ENCODE measurements at places on chromosomes 6 and 20.

GRCh38 chr6:12504325-12504966 lies 212.1 kb upstream of the PHACTR1 start:
- peak; percentile 42 for DNase-seq

DNA sequence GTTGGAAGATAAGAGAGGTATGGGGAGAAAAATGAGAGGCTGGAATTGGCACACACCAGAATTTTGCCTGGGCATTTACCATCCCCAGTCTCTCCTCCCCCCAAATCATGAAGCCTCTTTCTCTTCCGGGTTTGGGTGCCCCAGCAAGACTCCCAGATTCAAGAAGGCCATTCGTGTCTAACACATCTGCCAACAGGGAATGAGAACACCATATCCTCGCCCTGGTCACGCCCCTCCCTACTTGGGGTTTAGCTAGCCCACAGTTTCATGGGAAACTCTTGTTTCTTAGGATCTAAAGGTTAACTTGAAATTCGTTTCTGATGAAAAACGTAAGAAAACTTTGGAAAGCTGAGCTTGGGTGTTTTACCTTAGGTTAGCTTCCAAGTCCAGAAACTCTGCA lies 105.5 kb upstream of the TMEM170B start:
- DNase-seq, result no peak

GRCh38 chr20:62377615-62378178 lies 9.2 kb upstream of the RPS21 start:
- DNase-seq, result no peak

DNA sequence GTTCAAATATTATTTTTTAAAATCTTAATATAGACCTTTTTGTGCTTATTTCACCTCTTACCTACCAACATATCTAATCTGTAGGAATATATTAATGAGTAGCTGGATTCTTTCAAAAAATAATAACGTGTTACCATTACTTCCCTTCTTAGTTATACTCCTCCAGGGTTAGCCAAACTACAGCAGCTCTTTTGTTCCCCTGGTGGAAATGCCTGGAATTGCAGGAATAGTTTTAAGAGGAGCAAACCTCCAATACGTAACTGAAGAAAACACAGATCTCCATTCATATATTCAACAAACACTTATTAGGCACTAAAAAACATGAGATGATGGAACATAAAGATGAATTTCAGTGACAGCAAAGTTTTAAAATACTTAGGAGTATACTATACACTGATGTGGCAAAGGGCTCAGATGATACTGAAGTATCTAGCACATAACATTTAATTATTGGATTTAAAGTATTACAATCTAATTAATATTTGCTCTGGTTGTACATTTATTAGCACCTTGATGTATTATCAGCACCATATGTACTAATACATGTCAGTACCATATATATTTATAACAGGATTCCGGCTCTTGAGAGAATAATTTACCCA lies 78.3 kb downstream of the TBX18 start:
- peak; percentile 54 for DNase-seq

DNA sequence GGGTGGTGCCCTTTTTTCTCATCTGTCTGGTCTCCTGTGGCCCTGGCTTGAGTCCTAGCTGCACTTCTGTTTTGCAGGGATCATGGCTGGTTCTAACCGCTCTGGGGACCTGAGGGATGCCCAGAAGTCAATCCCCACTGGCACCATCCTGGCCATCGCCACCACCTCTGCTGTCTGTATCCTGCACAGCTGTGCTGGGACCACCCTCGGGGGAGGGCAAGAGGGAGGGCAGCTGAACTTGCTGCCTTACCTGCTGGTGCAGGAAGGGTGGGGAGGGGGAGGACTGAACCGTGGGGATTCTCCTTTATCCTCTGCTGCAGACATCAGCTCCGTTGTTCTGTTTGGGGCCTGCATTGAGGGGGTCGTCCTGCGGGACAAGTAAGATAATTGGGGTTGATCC lies 14.5 kb downstream of the SLC12A5 start:
- no peak for DNase-seq

- DNase-seq, result peak; percentile 53
Observed at GRCh38 chr6:45698046-45698445, 317.6 kb downstream of the CLIC5 start.

DNA sequence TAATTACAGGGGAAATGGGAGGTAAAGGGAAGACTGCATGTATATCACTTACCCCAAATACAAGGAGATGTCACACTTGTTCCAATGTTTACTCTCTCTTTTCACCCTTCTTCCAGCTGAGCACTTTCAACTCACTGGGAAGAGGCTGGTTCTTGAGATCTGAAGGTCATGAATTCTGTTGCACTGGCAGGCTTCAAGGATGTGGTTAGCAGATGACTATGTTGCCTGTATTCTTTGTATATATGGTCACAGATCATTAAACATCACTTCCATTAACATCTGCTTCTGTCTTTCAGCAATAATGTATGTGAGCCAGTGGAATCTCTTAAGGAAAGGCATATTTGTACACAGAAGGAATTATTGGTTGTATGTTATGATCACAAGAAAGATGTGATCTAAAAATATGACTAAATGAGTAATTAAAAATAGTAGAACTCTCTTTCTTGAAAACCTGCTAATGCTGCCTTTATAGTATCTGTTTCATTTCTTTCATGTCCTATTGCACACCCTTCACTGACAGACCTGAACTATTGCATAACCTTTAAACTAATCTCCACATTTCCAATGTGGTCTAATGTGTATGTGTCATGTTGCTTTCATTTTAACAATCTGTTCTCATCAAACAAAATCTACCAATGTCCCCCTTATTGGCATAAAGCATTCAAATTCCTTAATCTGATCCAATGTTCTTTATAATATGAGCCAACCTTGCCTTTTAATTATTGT lies 131.4 kb upstream of the EPHA7 start:
- DNase-seq, result no peak

- DNase-seq, result no peak
Observed at GRCh38 chr6:136918706-136919105, 3.4 kb upstream of the SLC35D3 start.

DNA sequence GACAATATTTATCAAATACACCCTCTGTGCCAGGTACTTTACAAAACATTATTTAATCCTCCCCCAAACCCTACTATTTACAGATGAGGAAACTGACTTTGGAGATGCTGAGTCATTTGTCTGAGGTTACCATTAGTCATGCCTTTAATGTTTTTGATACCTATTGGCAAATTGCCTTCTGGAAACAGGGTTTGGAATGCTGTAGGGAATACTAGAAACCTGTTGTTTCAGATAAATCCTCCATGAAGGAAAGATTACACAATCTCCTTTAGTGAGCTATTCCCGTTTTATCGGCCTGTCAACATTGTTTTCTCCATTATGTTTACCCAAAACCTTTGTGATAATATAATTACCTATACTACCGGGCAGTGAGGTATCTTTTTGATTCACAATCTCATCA lies 93.6 kb upstream of the ADGRF1 start:
- peak; percentile 47 for DNase-seq

- DNase-seq, result no peak
Observed at GRCh38 chr20:46063151-46063550, 26.6 kb downstream of the NCOA5 start.

GRCh38 chr20:25418776-25419175 lies 11.3 kb downstream of the GINS1 start:
- no peak for DNase-seq

DNA sequence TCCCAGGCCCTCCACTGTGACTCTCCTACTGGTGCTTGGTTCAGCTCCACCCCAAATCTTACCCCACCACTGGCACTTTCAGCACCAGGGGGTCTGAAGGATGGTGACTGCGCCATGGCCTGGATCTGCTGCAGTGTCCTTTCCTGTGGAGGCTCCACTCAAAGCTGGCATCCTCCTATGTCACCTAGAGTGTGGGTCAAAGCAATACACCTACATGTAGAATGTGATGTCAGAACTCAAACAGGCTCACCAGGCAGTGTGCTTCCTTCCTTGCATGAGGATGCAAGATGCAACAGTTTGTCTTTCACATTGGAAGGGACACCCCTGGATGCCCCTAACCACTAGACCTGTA lies 32.8 kb upstream of the MICB start:
- no peak for DNase-seq

GRCh38 chr20:54197621-54198604 lies 10.0 kb upstream of the PFDN4 start:
- peak; percentile 55 for DNase-seq
